ENCODE measurements at places on chromosomes 4 and X.
A peak's percentile ranks its signal among the peaks of the same experiment; 100 is the strongest.

DNA sequence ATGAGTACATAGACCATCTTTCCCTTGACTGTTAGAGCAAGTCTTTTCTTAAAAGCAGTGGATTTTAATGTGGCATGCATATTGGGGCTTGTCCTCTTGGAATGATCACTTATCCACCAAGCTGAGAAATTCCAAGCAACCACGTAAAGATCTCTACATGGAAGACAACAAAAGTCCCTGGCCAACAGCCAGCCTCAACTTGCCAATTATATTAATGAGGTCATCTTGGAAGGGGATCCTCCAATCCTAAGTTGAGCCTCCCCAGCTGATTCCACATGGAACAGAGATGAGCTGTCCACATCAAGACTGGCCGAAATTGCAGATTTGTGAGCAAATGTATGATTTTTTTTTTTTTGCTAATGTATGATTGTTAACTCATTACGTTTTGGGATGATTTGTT, 20.6 kb upstream of the FTHL17 start:
- DNase-seq, result no peak

GRCh38 chrX:118688935-118689334, 38.5 kb upstream of the IL13RA1 start:
- no peak for DNase-seq

DNA sequence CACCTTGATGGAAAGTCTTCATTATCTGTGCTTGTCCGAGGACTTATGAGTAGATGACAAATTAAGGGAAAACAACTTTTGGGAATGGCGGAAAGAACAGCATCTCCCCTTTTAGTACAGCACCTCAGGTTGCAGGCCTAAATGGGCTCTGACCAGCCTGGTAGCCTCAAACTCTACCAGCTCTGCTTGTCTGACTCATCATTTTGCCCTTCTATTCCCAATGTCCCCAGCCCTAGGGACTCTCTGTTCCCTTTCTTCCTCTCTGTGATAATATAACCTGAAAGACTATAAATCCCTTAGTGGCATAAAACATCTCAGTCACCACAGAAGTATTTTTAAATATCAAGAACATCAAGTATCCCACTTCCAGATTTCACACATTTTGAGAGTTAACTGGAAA, 121.9 kb downstream of the THOC2 start:
- no peak for DNase-seq

DNA sequence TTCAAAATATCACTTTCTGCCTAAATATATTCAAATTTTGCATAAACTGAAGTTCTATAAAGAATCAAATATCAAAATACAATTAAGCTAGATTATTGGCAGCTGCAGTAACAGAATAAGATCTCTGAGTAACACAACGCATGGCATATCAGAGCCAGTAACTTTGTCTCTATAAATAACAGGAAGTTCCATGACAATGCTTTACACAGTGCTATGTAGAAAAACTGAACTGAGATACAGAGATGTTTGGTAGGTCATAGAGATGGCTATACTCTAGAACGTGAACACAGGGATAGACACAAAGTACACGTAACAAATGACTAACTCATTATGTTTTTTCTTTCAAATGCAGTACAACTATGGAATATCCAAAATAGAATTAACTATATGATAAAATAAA, 18.2 kb downstream of the UBE2D3 start:
- DNase-seq, result peak; percentile 36

GRCh38 chrX:10470009-10470408, 150.4 kb downstream of the MID1 start:
- DNase-seq, result no peak

Data from KBM-7 (cell line).